ENCODE measurements at places on chromosomes 2 and 18.

GRCh38 chr2:148042219-148042618 lies 21.3 kb downstream of the MBD5 start:
- no peak for DNase-seq

- no peak for DNase-seq
Observed at GRCh38 chr18:48306838-48307237, 102.3 kb downstream of the ZBTB7C start.

- DNase-seq, result no peak
Observed at GRCh38 chr18:6781796-6782195, 52.3 kb downstream of the ARHGAP28 start.

GRCh38 chr2:85611217-85611704 lies 605 bp downstream of the C2orf68 start:
- no peak for DNase-seq

- no peak for DNase-seq
Observed at GRCh38 chr2:149703281-149703680, 115.7 kb upstream of the MMADHC start.

DNA sequence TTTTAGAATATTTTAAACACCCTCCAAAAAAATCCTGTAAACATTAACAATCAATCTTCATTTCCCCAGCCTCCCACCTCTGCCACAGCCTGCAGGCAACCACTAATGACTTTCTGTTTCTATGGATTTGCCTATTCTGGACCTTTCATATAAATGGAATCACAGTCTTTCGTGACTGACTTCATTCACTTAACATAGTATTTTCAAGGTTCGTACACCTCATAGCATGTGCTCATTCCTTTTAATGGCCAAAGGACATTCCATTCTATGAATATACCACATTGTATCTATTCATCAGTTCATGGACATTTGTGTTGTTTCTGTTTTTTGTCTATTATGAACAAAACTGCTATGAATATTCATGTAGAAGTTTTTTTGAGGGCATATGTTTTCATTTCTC lies 48.5 kb downstream of the NAT8 start:
- no peak for DNase-seq

GRCh38 chr18:63879709-63880108 lies 7.8 kb upstream of the SERPINB2 start:
- DNase-seq, result no peak

DNA sequence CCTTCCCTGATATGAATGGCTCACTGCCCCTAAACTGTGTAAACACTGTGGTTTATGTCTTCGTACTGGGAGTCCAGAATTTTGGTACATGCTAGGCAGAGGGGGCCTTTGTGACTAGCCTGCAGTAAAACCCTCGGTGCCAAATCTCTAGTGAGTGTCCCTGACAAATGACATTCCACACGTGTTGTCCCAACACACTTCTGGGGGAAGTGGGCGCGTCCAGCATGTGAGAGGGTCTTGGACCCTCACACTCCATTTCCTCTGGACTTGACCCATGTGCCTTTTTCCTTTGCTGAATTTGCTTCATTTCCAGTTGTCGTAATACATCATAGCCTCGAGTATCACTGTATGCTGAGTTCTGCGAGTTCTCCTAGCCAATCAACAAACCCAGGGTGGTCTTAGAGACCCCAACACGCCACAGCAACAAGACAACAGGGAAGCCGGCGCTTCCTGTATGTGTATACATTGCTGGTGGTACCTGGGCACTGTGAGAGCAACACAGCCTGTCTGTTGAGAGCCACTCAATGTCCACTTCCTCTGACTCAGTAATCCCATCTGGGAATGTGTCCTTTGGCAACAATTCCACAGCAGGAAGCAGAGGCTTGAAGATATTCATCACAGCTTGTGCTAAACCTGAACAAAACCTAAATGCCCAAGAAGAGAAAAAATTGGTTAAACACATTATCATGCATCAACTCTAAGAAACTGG lies 26.9 kb upstream of the SLC66A3 start:
- no peak for DNase-seq

- DNase-seq, result no peak
Observed at GRCh38 chr2:78034706-78035105, 512.5 kb upstream of the LRRTM4 start.

DNA sequence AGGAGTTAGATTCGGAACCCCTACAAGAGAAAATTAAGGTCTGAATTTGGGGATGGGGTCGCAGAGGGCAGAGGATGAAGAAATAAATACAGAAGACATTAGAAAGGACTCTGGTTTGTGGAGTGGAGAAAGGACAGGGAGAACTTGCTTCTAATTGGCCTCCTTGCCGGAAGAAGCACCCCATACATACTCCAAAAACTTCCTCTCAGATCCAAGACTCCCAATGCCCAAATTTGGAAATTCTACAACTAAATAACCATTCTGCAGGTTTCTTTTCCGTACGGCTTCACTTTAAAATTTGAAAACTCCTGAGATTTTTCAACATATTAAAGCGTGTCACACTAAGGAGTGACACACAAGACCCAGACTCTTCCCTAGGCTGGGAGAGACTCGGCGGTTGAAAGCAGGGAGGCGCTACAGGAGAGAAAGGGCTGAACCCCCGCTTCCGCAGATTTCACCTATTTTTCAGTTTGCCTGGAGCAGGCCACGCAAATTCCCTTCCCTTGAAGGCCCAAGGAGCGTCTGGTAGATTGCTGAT lies 478 bp downstream of the CLHC1 start:
- DNase-seq, result no peak

- DNase-seq, result no peak
Observed at GRCh38 chr2:178403671-178404306, 47.2 kb downstream of the PRKRA start.

DNA sequence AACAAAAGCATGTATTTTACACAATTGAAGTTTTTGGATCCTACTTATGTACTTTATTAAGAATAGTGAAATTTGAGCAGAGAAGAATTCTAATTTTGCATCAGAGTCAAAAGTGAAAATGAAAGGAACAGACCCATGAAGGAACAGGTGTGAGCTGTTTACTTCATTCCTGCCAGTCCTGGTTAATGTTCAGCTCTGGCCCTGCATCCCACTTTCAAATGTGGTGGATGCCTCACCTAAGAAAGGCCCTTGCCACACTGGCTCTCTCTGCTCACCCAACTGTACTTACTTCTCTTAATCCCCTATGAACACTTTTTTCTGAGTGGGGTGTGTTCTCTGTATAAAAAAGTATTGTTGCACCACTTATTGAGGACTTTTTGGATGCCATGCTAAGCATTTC lies 22.2 kb downstream of the FAM110C start:
- DNase-seq, result no peak

GRCh38 chr2:122736279-122736678 lies 980.8 kb downstream of the TSN start:
- DNase-seq, result no peak

DNA sequence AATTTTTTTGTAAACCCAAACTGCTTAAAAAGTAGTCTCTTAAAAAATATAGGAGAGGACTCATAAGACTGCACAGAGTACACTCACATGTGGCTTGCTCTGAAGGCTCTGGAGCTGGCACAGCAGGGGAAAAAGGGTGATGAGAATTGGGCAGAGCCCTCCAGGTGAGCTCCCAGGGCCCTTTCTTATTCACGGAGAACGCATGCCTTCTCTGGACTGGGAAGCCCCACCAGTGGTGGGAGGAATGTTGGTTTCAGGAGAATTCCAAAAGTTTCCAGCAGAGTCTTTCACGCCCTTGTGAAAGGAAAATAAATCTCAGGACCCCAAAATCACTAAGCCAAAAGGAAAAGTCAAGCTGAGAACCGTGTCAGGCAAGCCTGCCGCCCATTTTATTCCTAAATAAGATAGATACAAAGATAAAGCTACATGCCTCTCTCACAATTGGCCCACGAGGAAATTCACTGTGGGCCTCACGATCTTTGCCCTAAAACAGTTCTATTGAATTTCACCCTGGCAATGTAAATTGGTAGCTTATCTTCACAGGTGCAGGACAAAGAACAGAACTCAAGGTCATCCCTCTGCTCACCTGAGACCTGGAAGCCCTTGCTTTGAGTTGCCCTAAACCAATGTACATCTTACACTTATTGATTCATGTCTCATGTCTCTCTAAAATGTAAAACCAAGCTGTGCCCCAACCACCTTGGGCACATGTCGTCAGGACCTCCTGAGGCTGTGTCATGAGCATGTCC lies 15.5 kb upstream of the MC5R start:
- DNase-seq, result no peak

DNA sequence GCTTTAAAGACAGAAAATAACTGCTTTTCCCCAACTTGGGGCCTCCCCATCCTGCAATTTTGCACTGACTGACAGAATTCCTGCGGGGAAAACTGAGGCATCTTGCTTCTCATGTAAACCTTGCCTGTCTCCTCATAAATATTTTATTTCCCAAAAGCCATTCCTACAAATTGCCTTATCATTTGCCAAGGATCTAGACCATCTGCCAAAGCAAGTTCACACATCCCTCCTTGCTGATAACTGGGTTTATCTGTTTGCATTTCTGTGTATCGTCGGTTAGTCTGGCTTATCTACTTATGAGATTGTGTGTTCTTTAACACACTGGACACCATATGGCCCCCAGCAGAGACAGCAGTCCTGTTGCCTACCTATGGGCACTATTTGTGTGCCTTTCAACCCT lies 3.0 kb upstream of the CNGA3 start:
- DNase-seq, result no peak

DNA sequence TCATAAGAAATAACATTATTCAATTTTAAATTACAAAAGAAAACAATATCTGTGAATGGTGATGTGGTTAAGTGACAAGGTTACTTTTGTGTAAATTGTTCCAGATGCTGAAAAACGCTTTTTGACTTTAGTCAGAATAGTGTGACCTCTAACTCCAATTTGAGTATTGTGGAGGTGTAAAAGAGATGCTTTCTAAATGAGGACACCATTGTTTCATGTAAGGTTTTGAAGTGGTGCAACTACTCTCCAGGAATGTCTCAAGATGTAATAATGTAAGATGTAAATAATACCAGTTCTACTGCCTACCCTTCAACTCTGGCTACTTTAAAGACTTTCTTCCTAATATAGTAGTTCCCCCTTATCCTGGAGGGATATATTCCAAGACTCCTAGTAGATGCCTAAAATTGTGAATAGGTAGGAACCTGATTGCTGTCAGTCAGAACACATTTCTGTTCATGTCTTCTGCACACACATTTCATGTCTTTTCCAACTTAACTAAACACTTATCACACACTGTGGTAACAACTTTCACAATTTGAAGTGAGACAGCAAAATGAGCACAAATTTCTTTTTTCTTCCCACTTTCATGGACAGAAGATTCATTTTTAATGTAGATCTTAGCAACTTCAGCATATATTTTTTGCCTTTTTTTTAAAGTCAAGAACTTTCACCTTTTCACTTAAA lies 39.1 kb upstream of the PPP1R1C start:
- no peak for DNase-seq

DNA sequence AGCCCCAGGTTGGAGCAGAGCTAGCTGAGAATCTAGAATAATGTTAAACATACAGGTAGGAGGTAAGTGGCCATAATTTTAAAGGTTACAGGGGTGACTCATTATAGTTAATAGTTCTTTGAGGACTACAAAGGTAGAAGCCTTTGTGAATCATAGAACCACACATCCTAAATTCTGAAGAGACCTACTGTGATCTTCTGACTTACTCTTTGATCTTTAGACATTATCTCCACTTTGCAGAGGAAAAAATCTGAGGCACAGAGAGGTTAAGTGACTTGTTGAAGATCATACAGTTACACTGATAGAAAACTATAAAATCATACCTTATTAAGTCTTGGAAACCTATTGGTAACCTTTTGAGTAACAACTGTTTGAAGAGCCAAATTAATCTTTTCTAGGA lies 1051.3 kb upstream of the NRXN1 start:
- no peak for DNase-seq

DNA sequence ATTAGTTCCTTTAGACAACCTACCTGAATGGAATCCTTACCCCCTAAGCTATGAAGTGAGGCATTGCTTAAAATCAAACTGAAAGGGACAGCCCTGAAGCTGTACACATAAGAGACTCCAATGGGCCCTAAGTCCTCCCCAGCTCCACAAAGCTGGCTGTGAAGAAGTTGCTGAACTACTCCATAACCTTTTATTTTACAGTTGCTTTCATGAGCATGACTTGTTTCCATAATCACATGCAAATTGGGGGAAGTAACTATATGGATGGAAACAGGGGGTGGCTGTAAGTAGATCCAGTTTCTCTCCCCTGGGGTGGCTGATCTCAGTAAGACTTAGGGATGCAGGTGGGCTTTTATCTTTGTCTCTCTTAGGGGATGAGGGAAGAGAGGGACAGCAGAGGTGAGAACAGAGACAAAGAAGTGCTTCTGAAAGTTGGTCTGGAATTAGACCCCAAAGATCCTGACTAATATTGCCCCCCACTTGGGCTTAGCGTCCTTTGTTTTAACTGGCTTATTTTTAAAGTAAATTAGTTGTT lies 5.5 kb downstream of the FZD5 start:
- DNase-seq, result no peak

- no peak for DNase-seq
Observed at GRCh38 chr2:191362841-191363240, 117.6 kb downstream of the MYO1B start.

GRCh38 chr2:127032621-127033020 lies 74.3 kb downstream of the BIN1 start:
- DNase-seq, result no peak

DNA sequence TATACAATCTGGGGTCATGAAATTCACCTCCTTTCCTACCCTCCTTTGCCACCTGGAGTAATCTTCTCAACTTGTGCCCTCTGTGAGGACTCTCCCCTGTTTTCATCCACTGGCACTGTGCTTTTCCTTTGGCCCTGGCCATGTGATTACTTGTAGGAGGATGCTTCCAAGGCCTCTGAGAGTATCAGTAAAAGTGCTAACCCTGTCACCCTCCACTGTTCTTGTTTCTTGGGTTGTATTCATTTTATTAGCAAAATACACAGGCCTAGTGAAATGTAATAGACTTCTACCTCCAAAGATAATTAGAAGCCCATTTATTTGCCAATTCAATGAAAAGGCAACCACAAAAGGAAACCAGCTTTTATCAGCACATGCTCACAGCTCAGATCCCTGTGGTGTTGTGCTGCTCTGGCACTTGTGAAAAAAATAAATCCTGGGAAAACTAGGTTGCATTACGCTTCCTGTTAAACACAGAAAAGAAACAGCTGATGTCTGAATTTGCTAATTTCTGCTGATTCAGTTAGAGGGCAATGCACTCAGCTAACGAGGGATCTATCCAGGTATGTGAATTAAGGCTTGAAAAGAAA lies 357.5 kb upstream of the ETAA1 start:
- no peak for DNase-seq

DNA sequence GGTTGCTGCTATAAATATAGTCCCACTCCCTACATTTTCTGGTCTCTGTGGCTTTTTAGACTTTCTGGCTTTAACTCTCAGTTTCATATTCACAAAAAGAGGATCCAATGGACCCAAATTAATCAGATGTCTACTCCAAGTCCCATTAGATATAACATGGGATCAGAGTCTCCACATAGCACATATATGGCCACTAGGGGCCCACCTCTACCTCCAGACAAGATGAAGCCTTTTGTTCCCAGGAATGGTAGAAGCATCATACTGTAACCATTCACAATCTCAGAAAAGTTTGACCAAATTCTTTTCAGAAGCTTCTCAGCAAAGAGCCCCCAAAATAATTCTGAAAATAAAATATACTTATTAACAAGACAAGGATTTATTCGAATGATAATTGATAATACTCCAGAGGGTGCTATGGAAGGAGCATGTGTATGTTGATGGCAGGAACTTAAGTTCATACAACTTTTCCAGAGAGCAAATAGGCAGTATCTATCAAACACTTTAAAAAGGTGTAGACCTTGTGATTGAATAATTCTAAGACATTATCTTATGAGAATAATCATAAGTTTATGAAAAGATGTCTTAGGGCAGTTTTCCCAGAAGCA lies 382.3 kb upstream of the CRIM1 start:
- DNase-seq, result no peak

GRCh38 chr2:118048401-118048800 lies 34.5 kb upstream of the CCDC93 start:
- DNase-seq, result no peak

- peak; percentile 34 for DNase-seq
Observed at GRCh38 chr2:130920415-130921163, 83.9 kb downstream of the ARHGEF4 start.
